ENCODE measurements at places on chromosomes 7 and 10. TPM values are rescaled to one million over a fixed set of nuclear protein-coding genes. Genes with fewer than 3 reads are reported as not detected.
A peak's percentile ranks its signal among the peaks of the same experiment; 100 is the strongest.

- DNase-seq = peak; percentile 86
Observed at GRCh38 chr7:72805526-72806494, 22.2 kb downstream of the TYW1B start.

DNA sequence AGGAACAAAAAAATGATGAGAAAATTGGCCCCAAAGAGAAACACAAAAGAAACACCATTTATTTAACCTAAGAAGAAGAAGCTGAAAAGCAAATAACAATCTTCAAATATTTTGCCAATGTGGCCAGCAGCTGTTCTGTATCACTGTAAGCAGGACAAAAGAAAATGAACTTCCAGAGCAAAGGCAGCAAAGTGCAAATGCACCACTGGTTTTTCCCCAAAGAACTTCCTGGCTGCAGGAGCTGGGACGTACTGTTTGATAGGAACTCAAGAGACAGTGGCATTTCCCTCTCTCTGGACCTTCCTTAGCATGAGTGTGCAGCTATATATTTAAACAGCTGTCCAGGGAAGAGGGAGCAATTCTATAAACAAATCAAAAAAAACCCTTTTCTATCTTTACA lies 60.4 kb downstream of the RNLS start:
- DNase-seq = no peak

DNA sequence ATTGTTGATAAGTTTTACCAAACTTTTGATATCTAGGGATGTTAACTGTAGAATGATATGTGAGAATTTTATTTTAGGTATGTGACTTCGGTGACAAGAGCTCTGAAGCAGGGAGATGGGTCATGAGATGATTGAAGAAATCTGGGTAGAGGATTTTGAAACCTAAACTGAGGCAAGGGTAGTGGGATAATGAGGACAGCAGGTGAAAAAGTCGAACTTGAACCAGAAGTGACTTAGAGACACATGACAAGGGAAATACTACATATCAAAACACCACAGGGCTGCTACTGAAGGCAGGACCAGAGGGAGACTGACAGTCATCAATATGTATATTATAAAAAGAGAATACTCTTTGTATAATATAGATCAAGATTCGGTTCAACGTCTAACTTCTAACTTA lies 113.2 kb downstream of the WDFY4 start:
- no peak for DNase-seq

GRCh38 chr7:80829527-80829926 lies 89.3 kb downstream of the SEMA3C start:
- peak; percentile 33 for DNase-seq

DNA sequence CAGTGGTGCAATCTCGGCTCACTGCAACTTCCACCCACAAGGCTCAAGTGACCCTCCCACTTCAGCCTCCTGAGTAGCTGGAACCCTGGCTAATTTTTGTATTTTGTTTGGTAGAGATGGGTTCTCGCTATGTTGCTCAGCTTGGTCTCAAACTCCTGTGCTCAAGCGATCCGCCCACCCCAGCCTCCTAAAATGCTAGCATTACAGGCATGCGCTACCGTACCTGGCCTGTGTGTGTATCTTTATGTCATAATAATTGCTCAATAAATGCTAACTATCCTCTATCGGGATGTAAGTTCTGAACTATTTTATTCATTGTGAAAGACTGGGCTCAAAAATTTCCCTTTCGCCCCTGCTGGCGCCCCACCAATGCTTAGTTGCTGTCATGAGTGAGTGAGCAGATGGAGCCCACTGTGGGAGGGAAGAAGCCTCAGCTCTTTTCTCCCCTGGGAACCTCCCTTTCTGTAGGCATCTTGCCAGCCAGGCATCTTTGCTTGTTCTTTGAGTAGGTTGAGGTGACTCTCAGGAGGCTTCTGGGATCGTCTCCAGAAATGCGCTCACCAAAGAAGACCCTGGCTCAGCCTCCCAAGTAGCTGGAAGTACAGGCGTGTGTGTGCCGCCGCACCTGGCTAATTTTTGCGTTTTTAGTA lies 38.3 kb downstream of the CAMK1D start:
- no peak for DNase-seq

DNA sequence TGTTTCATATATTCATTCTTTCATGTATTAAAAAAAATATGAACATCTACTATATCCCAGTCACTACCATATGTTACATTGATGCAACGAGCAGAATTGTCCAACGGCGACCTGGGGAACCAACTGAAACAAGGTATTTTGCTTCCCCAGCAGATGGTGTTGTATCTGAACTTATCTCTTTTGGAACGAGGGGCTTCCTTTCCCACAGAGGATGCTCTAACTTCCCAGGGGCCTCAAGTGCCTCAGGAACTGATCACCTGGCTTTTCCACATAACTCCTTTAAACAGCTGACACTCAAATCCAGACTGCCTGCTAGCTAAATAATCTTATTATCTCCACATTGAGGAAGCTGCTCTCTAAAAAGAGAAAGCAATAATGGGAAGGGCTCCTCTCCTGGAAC lies 259.3 kb downstream of the HTR7 start:
- no peak for DNase-seq

DNA sequence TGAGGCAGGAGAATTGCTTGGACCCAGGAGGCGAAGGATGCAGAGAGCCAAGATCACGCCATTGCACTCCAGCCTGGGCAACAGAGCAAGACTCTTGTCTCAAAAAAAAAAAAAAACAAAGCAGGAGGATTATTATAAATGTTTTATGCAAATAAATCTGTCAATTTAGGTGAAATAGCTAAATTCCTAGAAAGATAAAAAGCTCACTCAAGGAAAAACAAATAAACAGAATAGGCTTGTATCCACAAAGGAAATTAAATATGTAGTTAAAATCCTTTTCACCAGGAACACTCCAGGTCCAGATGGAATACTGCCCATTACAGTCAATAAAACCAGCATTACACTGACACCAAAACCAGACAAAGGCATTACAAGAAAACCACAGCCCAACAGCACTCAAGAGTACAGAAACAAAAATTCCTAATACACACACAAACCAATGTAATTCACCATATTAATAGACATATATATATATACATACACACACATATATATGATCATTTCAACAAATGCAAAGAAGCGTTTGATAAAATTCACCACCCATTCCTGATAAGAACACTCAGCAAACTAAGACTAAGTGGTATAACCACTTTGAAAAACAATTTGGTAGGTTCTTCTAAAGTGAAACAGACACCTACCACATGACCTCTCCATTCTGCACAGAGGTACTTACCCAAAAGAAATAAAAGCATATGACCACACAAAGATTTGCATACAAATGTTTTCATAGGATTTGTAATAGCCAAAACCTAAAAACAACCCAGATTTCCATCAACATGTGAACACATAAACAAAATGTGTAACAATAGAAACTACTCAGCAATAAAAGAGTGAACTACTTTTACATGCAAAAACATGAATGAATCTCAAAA lies 38.8 kb downstream of the ABI1 start:
- no peak for DNase-seq

DNA sequence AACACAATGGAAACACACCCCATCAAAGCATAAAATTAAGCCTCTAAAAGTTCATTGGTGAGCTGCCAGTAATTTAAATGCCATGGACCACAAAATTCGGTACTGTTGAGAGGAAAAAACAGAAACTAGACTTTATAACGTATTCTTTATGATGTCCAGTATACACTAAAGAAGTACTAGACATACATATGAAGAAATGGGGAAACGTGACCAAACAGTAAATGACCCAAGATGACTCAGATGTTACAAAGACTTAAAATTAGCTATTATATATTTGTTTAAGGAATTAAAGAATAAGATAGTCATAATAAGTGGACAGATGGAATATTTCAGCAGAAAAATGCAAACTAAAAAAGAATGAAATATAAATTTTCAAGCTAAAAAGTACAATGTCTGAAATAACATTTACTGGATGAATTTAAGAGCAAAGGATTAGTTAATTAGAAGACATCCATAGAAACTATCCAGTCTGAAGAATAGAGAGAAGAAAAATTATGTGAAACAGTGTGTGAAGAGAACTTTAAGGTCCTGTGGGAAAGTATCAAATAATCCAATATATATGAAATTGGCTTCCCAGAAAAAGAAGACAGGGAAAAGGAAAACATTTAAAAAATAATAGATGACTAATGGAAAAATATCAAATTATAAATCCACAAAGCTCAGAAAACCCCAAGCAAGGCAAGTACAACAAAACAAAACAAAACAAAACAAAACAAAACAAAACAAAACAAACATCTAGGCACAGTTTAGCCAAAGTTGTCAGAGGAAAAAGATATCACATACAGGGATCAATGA lies 69.4 kb downstream of the SAMD9 start:
- DNase-seq = peak; percentile 51

DNA sequence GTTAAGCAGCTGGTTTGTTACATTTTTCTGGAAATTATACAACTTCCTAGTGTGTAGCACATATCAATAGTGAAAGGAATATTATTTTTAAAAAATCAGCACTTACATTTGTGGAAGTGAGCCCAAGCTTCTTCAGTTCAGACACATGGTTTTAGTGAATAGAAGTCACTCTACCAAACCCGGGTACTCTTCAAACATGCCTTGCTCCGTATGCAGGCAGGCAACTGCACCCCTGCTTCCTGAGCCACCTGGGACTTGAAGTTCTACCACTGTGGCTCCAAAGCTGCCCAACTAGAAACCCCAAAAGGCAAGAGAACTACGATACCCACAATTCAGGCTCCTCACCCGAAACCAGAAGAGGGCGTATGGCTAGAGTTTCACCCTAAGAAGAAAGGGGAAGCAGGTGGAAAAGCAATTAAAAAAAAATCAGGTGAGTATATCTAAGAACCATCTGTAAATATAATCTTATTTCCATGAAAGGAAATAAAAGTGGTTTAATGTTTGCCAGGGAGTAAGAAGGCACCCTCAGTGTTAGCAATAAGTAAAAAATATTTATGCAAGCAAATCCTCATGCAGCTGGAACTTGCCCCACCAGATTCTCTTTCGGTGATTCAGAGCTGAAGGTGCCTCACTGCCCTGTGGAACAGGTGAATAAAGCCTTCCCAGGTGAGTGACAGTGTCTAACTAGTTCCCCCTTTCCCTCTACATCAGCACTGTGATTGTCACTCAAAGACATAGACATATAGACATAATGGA lies at the start of gene MACC1:
TSS of gene MACC1 (minus strand) at position 192 of the 756 bp plus-strand sequence. CDS start 55,522 bp downstream, outside the sequence.
- DNase-seq = no peak

- no peak for DNase-seq
Observed at GRCh38 chr10:63478564-63478963, 12.8 kb upstream of the JMJD1C start.

DNA sequence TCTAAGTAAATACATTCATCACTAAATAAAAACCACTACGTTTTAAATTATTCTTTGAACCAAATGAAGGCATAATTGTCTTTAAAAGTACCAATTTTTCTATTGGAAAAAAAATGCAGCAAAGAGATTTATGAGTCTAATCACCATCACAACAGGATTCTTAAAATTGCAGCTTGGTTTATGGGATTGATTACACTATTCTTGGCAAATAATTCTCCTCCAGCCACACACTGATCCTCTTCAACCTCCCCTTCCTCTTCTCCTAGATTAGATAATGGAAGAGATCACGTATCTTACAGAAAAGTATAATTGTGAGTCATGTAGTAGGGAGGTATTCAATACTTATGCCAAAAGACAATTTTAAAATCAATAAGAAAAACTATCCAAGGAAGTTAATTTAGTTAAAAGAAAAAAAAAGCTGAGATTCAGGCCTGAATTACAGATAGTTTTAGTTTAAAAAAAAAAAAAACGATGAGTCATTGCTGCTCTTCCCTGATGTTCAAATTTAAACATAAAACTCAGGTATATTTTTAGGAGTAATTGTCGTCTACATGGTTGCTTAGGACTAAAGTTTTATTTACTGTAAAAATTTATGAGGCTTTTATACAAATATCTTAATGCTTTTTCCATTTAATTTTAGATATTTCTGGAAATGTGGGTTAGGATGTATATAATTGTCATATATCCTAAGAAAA lies 133.7 kb upstream of the CDK1 start:
- no peak for DNase-seq

DNA sequence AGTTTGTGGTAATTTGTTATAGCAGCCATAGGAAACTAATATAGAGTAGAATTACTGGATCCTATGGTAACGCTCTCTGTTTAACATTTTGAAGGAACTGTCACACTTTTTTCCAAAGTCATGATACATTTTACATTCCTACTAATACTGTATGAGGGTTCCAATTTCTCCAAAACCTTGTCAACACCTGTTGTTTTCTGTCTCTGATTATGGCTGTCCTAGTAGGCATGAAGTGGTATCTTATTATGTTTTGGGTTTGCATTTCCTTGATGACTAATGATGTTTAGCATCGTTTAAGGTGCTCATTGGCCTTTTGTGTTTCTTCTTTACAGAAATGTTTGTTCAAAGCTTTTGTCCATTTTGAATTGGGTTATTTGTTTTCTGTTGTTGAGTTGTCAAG lies 69.6 kb downstream of the VPS50 start:
- DNase-seq = no peak

DNA sequence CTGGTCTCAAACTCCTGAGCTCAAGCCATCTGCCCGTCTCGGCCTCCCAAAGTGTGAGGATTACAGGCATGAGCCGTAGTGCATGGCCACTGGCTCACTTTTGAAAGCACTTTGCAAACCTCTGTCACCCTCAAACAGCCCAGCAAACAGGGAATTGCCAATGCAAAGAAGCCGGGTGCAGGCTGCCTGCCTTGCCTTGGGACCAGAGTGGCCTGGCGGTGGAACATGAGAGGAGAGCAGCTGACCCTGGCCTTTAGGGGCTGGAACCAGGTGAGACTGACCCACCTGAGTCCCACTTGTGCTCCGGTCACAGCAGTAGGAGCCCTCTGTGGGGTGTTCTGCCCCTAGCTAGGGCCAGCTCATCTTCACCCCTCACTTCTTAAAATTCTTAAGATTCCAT lies 237.1 kb upstream of the GALNT17 start:
- DNase-seq = no peak

GRCh38 chr7:149861728-149862045 lies 12.1 kb upstream of the ATP6V0E2 start:
- DNase-seq = no peak

The NRP1 gene
- 175 TPM for polyA plus RNA-seq

The POLR2J3 gene
- polyA plus RNA-seq = 61.2 TPM

The GATA3 gene
- not detected for polyA plus RNA-seq

The DCLRE1A gene
- polyA plus RNA-seq = 2.6 TPM

The TCAF1 gene
- polyA plus RNA-seq = 46.5 TPM

The BAMBI gene
- polyA plus RNA-seq = 0.95 TPM

The PHKG1 gene
- 0.41 TPM for polyA plus RNA-seq

The C7orf33 gene
- polyA plus RNA-seq = not detected

The MACROH2A2 gene
- polyA plus RNA-seq = 11.4 TPM
